ENCODE measurements at places on chromosomes 5 and 9.

GRCh38 chr9:71364186-71364955 lies 242.9 kb upstream of the TRPM3 start:
- no peak for DNase-seq
- peak overlapping the region; percentile 75 for H3K27ac ChIP-seq
- no peak overlapping the region for H3K4me3 ChIP-seq
- H3K36me3 ChIP-seq, result no peaks in the 10 kb centered on the region

DNA sequence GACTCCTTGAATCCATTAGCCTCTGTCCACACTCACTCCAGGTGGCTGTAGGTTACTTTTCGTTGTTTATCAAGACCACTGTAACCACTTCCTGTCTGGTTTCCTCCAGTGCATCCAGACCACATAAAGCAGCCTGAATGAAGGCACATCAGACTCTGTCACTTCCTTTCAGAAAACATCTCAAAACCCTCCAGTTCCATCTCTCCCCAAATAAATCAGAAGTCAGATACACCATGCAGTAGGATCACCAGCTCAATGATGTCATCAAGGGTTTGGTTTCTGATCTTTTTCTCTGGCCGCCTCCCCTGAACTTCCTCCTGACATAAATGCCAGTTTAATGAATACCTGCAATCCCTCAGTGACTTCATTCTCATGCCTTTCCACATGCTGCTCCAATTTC lies 161.2 kb downstream of the ZNF462 start:
- no peaks in the 10 kb centered on the region for H3K36me3 ChIP-seq
- DNase-seq, result no peak
- no peaks in the 10 kb centered on the region for H3K27me3 ChIP-seq
- H3K27ac ChIP-seq, result no peak overlapping the region
- H3K4me3 ChIP-seq, result no peak overlapping the region
- peaks cover 12% of the 10 kb centered on the region for H3K4me1 ChIP-seq

DNA sequence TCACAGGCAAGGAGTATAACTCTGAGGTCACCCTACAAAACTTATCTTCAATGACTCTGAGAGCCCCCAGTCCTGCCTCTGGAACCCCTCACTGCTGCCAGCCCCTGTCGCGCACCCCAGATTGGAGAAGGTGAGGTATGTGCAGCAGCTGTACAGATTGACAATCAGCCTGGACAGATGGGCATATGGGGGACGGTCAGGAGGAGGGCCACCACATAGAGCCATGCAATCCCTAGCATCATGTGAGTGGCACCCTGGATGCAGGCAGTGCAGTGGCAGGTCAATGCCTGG lies 90.1 kb downstream of the LMX1B start:
- no peak overlapping the region for H3K4me3 ChIP-seq
- H3K27ac ChIP-seq, result no peak overlapping the region

DNA sequence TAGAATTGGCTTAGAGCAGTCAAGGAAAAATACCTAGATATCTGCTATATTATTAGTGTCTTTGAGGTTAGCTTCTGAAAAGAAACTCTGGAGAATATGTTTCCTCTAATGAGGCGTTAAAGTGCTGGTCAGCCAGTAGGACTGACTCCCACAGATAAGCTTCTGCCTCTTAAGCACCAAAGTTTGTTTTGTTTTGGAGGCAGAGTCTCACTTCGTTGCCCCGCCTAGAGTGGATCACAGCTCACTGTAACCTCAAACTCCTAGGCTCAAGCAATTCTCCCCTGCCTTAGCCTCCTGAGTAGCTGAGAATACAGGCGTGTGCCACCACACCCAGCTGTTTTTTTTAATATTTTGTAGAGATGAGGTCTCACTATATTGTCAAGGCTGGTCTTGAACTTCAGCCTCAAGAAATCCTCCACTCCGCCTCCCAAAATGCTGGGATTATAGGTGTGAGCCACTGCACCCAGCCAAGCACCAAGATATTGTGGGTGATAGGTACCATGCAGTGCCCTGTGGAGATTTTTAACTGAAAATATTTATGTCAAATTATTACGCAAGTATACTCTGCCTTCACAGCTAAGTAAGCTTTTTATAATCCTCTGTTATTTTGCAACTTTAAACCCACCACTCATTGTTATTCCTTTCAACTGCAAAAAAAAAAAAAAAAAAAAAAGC lies 24.7 kb upstream of the TMEM171 start:
- H3K4me3 ChIP-seq, result no peak overlapping the region
- DNase-seq, result no peak
- 0 out of 2 replicates have a peak, but pooled peaks cover 2% of the 10 kb centered on the region for H3K4me1 ChIP-seq
- peaks cover 13% of the 10 kb centered on the region for H3K36me3 ChIP-seq

DNA sequence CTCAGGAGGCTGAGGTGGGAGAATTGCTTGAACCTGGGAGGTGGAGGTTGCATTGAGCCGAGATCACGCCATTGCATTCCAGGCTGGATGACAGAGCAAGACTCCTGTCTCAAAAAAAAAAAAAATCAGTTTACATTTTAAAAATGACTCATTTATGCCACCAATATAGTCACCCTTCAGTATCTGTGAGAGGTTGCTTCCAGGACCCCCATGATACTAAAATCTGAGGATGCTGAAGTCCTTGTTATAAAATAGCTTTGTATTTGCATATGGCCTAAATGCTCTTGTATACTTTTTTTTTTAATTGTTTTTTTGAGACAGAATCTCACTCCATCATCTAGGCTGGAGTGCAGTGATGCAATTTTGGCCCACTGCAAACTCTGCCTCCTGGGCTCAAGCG lies 5.8 kb downstream of the OCLN start:
- no peaks in the 10 kb centered on the region for H3K27me3 ChIP-seq
- H3K36me3 ChIP-seq, result no peaks in the 10 kb centered on the region
- peaks cover 67% of the 10 kb centered on the region for H3K4me1 ChIP-seq
- no peak for DNase-seq

- peak overlapping the region; percentile 85 for H3K27ac ChIP-seq
- no peaks in the 10 kb centered on the region for H3K27me3 ChIP-seq
- no peaks in the 10 kb centered on the region for H3K36me3 ChIP-seq
- H3K4me1 ChIP-seq, result peaks cover 47% of the 10 kb centered on the region
- H3K4me3 ChIP-seq, result no peak overlapping the region
These were observed 92.1 kb downstream of the TMEM167A start for GRCh38 chr5:82984786-82985735.

DNA sequence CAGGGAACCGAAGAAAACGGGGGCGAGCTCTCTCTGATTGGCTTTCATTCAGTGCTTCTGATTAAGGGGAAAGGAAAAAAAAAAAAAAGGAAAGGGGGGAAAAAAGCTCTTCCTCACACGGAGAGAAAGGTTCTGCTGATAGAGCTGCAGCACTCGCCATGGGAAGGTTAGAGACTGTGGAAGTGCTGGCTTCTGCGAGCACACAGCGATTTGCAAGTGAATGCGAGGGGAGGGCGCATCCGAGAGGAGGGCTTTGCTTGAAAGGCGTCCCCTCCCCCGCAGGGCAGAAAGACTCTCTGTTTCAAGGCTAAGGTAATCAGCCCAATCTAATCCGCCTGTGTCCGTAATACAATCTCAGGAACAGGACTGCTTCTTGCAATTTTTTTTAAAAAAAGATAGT lies at the start of gene CDH10:
Gene CDH10, minus strand, starts transcription at position 218 of the 400 bp plus-strand sequence. CDS start 51,488 bp downstream, outside the sequence.
- H3K27me3 ChIP-seq, result peaks cover 22% of the 10 kb centered on the region
- peaks cover 33% of the 10 kb centered on the region for H3K4me1 ChIP-seq
- H3K27ac ChIP-seq, result peak within 1 kb of the TSS; percentile 63

GRCh38 chr5:111367115-111367514 lies 142.9 kb downstream of the CAMK4 start:
- no peaks in the 10 kb centered on the region for H3K27me3 ChIP-seq
- H3K27ac ChIP-seq, result no peak overlapping the region
- no peaks in the 10 kb centered on the region for H3K36me3 ChIP-seq
- no peak for DNase-seq

GRCh38 chr5:139126711-139127111 lies 71.5 kb downstream of the SIL1 start:
- H3K36me3 ChIP-seq, result no peaks in the 10 kb centered on the region
- no peak overlapping the region for H3K4me3 ChIP-seq
- H3K27ac ChIP-seq, result no peak overlapping the region
- no peaks in the 10 kb centered on the region for H3K27me3 ChIP-seq
- no peak for DNase-seq
- peaks cover 24% of the 10 kb centered on the region for H3K4me1 ChIP-seq

- no peak overlapping the region for H3K4me3 ChIP-seq
- H3K36me3 ChIP-seq, result peaks cover 5% of the 10 kb centered on the region
- no peak overlapping the region for H3K27ac ChIP-seq
- DNase-seq, result peak; percentile 56
- H3K4me1 ChIP-seq, result no peaks in the 10 kb centered on the region
These were observed 686.5 kb upstream of the DMAC1 start for GRCh38 chr9:8486095-8486494.

DNA sequence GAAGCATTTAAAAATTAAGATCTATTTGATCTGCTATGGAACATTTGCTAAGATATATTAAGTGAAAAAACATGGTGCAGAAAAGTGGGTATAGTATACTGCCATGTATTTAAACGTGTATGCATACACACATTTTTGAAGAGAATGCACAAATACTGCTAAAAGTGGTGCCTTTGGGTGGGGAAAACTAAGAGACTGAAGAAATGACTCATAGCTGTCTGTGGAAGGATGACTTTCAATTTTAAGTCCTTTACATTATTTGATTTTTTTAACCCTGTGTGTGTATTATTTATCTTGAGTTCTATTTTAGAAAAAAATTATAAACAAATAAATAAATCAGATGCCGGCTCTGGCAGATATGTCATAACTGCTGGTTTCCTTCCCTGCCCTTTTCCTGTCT lies 120.7 kb upstream of the SLIT3 start:
- no peaks in the 10 kb centered on the region for H3K27me3 ChIP-seq
- no peaks in the 10 kb centered on the region for H3K36me3 ChIP-seq
- H3K4me1 ChIP-seq, result peaks cover 30% of the 10 kb centered on the region
- H3K27ac ChIP-seq, result no peak overlapping the region

DNA sequence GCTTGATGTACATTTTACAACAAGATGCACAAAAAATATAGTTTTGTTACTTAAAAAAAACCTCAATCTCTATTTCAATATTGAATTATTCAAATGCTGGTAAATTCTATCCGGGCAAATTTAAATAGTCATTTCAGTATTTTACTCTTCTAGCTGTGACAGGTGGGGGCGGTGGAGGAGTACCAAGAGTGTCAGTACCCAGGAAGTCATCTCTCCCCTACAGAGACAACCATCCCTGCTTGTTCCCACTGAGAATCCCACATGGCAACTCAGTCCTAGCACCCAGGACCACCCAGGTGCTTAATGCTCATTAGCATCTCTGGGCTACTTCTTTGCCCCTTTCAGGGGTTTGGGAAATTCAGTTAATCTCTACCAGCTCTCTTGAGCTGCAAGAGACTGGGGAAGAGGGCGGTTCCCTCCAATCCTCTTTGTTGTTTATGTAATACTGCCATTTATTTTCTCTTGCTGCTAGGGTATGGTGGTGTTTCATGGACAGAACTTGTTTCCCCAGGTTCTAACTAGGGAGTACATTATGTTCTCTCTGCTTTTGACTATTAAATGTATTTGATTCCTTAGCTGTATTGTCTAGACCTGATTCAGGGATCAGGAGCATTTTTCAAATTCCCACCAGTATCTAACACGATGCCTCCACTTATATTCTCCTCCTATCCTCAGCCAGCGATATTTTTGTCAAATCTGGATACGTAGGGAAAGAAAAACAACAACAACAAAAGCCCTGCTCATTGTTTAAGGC lies 122.5 kb downstream of the CDH18 start:
- H3K27ac ChIP-seq, result no peak overlapping the region
- H3K36me3 ChIP-seq, result no peaks in the 10 kb centered on the region
- H3K4me1 ChIP-seq, result peaks cover 19% of the 10 kb centered on the region
- H3K27me3 ChIP-seq, result no peaks in the 10 kb centered on the region

- DNase-seq, result no peak
- H3K4me1 ChIP-seq, result peaks cover 23% of the 10 kb centered on the region
- H3K27ac ChIP-seq, result no peak overlapping the region
- no peaks in the 10 kb centered on the region for H3K27me3 ChIP-seq
- H3K36me3 ChIP-seq, result no peaks in the 10 kb centered on the region
- H3K4me3 ChIP-seq, result no peak overlapping the region
These were observed 9.3 kb upstream of the ADRA1B start for GRCh38 chr5:159906943-159907342.

DNA sequence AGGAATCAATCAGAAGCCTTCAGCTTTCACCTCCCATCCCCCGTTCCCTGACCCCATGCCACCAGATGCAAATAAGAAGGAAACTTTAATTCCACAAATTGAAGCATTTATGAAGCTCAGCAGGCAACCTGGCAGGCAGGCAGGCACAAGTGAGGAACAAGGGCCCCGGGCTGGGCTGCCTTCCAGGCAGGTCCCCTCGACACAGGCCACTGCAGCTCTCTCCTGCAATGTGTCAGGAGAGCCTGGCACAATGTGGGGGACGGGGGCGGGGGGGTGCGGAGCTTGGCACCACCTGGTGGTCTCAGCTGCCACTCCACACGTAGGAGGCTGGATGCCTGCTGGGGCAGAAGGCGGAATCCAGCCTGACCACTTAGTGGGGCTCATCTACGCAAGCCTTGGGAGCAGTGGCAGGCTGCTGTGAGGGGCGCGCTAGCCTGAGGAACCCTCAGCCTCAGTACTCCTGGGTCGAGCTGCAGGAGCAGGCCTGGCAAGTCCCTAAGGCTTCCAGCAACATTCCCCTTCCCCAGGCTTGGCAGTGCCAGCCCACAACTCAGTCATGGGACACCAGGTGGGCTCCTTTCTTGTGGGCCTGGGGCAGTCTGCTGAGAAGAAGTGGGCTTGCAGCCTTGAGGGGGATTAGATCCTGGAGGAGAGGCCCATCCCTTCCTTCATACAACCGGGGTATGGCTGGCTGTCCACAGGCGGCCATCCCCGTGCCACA lies 50.2 kb upstream of the KCNMB1 start:
- no peak overlapping the region for H3K27ac ChIP-seq
- DNase-seq, result no peak
- H3K36me3 ChIP-seq, result no peaks in the 10 kb centered on the region
- peaks cover 21% of the 10 kb centered on the region for H3K4me1 ChIP-seq
- no peaks in the 10 kb centered on the region for H3K27me3 ChIP-seq
- no peak overlapping the region for H3K4me3 ChIP-seq

DNA sequence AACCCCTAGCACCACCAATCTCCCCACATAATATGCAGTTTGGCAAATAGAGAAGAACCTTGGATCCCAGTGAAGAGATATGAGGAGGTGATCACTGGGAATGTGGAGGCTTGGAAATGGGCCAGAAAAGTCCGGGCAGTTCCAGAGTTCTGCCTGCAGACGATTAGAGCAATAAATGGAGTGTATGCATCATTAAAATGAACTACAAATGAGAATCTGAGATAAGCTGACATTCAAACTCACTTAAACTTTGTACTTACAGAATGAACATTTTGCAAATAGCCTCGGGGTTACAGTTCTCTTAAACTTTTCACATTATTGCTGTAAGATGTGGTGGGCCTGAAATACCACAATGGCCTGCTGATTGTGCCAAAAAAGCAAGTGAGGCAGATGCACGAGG lies 23.0 kb upstream of the LHFPL2 start:
- H3K4me3 ChIP-seq, result no peak overlapping the region
- H3K36me3 ChIP-seq, result no peaks in the 10 kb centered on the region
- peaks cover 5% of the 10 kb centered on the region for H3K4me1 ChIP-seq
- DNase-seq, result no peak
- no peaks in the 10 kb centered on the region for H3K27me3 ChIP-seq

Data from WTC11 (cell line).